Osteoblast (primary cell): ENCODE measurements at places on chromosomes 1 and 21.

- DNase-seq = no peak
Observed at GRCh38 chr1:186925881-186926669, 97.3 kb downstream of the PLA2G4A start.

- no peak for DNase-seq
Observed at GRCh38 chr1:232163533-232163932, 466.4 kb downstream of the SIPA1L2 start.

DNA sequence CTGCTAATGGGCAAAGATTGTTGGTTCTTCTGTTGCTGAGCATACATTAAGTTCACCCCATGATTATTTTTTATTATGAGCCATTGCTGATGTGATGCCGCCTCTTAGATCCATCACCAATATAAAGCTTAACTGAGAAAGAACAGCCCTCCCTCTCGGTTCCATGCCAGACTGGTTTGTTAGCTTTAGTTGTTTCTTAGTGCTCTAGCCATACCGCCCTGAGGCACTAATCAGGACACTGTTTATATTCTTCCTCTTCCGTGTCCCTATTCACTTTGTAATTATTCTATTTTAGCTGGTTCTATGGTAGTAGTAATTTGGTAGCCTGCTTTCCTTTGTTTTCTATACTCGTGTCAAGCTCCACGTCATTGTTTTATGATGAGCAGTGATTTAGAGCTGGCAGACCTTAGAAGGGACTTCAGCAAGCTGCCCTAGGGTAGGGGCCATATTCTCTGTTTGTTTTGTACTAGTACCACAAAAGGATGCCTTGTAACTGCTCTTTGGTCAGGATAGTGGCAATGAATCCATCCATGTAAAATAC lies 27.3 kb upstream of the PDPN start:
- no peak for DNase-seq

GRCh38 chr1:70963374-70963773 lies 84.2 kb downstream of the PTGER3 start:
- no peak for DNase-seq

GRCh38 chr1:145849356-145850160 lies 4.1 kb downstream of the NUDT17 start:
- peak; percentile 92 for DNase-seq

DNA sequence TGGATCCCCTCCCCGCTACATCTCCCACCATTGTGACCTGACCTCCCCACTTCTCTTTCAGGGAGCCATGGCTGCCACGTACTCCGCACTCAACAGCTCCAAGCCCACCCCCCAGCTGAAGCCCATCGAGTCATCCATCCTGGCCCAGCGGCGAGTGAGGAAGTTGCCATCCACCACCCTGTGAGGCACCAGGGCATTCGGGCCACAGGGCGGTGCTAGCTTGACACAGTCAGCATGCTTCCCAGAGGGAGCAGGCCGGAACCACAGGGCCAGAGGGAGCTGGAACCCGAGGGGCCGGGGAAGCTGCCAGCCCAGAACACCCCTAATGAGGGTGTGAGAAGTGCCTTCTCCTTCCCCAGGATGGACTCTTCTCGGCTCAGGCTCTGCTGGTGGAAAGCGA lies 44.5 kb downstream of the RPS6KA1 start:
- no peak for DNase-seq

DNA sequence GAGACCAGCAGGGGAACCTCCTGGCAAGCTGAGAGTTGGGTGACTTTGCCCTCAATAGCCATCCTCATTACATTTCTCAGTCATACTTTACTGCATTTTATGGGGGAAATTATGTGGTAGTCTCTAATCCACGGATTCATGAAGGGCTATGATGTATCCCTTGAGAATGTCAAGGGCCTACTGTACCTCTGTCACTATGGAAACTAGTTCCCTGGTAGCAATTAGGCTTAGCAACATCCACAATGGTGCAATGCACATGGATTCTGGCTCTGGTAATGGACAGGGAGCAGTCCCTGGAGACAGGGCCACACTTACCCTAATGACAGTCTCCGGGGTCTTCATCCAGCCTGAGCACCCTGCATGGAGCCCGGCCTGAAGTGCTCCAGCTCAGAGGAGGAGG lies 26.5 kb downstream of the LRRN2 start:
- no peak for DNase-seq
